ENCODE measurements at places on chromosomes 6 and 20.

GRCh38 chr20:1327827-1328679 lies 886 bp downstream of the SDCBP2 start:
- DNase-seq: no peak

DNA sequence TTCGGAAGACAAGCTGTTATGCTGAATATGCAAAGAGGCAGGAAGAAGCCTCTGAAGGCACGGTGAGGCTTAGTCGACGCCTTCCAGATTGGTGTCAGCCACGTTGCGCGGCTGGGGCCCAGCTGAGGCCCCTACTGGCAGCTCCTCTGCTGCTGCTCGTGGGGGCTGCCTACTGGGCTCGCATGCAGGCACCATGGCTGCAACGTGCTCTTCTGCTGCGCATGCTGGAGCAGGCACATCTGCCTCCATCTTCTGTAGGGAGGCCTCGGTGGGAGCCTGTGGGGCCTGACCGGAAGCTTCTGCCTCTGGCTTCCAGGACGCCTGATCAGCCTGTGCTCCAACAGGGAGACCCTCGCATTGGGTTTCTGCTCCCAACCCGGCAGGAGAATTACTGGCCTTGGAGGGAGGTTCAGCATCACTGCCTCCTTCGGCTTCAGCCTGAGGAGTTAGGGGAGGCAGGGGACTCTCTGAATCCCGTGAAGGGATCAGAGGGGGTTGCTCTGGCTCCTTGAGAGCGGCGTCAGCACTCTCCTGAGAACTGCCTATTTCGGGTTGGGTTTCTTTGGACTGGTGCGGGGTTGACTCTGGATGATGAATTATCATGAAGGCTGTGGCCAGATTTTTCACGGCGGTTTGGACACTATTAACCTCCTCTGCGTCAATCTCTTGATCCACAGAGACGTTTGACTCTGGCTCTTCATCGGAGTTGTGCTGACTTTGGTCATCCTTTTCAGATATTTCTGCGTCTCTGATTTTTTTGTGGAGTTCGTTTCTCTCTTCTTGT lies 49.1 kb downstream of the TXLNB start:
- DNase-seq: no peak

GRCh38 chr6:111011360-111012142 lies 29.7 kb downstream of the RPF2 start:
- peak; percentile 66 for DNase-seq

DNA sequence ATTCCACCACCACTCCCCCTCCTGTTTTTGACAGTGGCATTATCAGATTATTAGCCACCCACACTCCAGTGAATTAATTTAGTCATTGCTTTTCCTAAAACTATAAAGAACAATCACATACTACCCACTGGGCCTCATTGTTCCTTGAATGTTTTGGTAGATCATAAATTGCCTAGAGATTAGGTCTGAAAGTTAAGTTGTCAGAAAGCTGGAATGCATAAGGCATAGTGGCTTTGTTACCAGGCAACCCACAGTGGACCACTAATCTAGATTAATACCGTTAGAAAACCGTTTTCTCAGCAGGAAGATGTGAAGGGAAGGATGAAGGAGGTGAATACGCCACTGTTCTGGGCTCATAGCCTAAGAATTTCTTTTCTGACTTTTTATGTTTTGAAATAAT lies 75.6 kb downstream of the SAMD3 start:
- DNase-seq: no peak

DNA sequence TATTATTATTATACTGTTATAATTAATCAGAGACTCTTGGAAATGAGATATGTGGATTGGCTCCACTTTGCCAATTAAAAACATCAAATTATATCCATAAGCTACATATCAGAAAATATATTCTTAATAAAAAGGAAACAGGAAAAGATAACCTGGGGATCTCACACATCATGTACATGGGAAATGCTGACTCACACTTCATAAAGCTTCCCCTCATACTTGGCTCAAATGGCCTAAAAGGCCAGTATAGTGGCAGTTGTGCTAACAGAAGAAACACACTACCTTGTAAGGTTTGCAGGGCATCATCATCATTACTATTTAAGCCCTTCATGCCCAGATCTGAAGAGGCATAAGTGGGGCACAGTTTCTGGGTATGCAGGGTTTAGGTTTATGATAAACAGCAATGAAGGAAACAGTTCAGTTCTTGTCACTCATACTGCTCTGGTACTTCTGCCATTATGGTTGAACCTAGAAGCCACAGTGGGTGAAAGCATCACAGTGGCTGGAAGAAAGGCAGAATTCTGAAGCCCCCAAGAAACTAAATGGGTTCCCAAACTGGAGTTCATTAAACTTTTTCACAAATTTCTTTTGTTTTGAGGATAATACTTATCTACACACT lies 60.6 kb downstream of the BTBD9 start:
- DNase-seq: no peak

DNA sequence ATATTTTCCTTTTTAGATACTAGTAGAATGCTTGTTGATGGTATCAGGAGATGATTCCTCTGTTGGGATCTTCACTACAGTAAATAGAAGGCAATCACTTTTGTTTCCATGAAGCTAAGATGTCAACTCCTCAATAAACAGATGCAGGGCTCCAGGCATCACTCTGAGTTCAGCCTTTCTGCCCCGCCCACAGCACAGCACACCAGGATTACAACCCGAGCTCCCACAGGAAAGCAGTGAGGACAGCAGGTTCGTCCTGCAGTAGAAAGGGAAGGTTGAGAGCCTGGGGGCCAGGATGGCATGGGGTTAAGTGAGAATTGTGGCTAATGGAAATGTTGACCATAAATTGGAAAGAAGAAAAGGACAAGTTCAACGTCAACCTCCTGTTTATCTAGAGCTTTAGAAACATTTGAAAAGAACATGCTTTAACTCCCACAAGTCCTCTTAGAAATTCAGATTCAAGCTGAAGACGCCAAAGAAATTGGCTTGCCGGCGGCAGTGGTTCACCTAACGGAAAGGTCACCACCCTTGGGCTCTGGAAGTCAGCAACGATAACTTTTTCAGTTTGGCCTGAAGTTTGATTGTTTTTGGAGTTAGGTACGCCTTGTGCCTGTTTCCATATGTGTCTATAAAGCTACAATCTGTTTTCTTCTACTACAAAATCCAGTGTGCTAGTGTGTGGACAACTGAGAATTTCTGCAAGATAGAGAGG lies 144.4 kb upstream of the PDE10A start:
- DNase-seq: no peak
